Stimulated activated CD8-positive, alpha-beta memory T cell treated with anti-CD3 and anti-CD28 coated beads, Interleukin-7, amount 100 ng/mL, for 1 hour (primary cell): ENCODE measurements at places on chromosomes 2 and 18.

DNA sequence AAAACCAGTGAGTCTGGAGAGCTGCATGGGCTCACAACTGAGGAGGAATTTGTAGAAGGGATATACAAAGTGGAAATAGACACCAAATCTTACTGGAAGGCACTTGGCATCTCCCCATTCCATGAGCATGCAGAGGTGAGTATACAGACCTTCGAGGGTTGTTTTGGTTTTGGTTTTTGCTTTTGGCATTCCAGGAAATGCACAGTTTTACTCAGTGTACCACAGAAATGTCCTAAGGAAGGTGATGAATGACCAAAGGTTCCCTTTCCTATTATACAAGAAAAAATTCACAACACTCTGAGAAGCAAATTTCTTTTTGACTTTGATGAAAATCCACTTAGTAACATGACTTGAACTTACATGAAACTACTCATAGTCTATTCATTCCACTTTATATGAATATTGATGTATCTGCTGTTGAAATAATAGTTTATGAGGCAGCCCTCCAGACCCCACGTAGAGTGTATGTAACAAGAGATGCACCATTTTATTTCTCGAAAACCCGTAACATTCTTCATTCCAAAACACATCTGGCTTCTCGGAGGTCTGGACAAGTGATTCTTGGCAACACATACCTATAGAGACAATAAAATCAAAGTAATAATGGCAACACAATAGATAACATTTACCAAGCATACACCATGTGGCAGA lies 3.6 kb downstream of the TTR start:
- DNase-seq = no peak

DNA sequence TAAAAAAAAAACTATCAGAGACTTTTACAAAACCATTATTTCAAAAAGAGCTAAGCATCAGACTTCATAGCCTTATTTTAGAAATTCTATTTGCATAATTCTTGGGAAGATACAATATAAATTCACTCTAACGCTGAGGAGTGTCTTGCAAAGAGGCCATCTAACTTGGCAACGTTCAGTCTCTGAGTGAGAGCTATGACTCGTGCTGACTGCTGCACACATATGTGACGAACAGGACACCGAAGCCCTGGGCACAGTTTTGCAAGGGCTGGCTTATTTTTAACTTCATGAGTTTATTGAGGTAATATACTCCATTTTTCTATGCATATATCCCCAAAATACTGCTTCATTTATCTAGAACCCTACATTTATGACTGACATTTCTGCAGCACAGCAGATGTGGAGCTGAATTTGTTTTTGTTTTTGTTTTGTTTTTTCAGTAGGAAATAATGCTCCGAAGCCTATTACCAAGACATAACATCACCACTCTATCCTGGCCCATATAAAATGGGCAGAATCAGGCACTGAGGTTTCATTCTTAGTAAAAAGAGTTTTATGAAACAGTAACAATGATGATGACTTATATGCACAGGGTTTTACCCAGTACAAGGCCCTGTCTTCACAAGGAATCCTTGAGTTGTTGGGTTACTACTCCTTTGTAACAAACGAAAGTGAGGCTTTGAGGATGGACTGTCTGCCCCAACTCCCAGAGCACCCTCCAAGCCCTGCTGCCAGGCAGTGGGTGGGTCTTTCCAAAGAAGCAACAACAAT lies 68.3 kb downstream of the CRACDL start:
- no peak for DNase-seq

DNA sequence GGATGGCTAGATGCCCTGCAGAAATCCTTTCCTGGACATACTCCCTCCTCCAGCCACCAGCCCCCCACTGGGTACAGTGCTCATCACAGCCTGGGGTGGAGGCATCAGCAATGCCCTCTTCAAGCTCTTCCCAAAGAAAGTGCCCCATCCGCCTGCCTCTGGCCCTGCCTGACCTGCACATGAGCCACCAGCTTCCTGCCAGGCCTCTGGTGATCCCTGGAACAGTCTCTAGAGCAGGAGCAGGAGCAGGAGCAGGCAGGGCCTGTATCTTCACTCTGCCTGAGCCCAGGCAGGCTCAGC lies 54.1 kb upstream of the CAB39 start:
- DNase-seq = no peak

- DNase-seq = no peak
Measured at GRCh38 chr18:44370861-44371260, 309.8 kb upstream of the SETBP1 start.

- no peak for DNase-seq
Measured at GRCh38 chr2:239081622-239082021, 233.7 kb downstream of the TWIST2 start.

GRCh38 chr2:213119061-213119809 lies 32.2 kb downstream of the IKZF2 start:
- DNase-seq = no peak

- DNase-seq = no peak
Measured at GRCh38 chr2:23199115-23199918, 185.7 kb upstream of the KLHL29 start.

GRCh38 chr2:170486730-170487129 lies 228.4 kb upstream of the SP5 start:
- DNase-seq = no peak

GRCh38 chr2:111704246-111704645 lies 179.7 kb downstream of the ANAPC1 start:
- no peak for DNase-seq

DNA sequence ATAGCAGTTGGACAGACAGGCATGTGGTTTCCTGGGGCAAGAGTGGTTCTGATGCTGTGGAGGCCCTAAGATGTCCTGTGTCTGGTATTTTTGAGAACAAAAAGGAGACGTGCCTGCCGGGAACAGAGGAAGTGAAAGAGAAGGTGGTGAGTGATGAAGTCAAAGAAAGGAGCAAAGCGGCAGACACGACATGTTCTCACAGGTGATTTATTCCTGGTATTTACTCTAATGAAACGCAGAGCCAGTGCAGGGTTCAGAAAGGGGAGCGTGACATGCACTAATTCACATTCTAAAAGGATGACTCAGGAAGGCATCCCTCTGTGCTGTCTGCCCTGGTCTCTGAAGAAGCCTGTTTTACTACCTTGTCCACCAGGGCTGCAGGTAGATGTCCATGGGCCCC lies 211.0 kb downstream of the KCNE4 start:
- no peak for DNase-seq
